ENCODE measurements at places on chromosomes 11 and 22.

DNA sequence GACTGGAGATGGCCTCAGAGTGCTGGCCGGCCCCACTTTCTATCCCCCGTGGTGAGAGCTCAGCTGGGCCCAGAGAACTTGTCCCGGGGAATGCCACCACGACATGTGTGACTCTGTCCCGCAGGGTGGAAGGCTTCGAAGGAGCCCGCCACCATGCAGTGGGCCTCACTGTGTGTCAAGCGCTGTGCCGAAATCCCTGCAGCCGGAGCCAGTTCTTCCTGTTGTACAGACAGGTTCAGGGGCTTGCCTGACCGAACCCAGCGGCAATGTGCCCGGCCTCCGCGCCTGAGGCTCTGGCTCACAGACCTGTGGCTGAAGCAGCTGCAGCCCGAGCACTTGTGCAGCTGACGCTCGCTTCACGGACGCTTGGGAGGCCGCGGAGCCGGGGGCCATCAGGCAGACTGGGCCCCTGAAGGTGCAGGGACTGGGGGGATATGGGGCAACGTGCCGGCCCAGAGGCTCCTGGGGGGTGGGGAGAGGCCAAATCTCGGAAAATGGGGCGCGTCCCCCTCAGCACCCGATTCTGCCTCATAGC lies 650 bp downstream of the PPM1F start:
- peak; percentile 63 for DNase-seq

DNA sequence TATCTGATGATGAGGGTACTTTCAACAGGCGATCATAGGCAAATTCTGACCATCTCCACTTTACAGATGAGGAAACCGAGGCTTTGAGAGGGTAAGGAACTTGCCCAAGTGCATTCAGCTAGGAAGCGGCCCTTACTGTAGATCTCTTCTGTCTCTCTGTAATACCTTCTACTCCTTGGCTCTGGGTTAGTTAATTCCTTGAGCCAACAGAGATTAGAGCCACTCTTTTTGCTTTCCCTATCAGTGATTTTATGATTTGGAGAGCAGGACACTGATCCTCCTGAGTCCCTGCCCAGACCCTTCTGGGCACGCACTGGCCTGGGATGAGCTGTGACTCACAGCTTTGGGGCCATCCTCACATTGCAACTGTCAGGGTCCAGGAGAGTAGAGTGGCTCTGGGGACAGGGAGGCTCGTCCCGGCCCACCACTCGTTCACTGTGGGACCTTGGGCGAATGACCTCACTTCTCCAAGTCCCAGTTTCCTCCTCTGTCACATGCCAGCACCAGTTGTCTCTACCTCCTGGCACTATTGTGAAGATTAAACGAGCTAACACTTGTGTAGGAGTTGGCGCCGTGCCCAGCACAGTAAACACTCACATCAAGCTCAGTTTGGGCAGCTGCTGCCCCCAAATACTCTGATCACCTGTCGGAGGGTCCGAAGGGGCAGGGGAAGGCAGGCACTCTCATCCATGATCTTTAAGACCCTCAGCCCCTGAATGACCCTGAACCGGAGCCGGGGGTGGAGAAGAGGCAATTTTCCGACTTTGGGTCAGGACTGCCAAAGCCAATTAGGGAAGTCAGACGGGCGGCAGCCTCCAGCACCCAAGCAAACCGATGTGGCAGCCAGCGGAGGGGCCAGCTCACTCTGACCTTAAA lies 235.0 kb downstream of the MIAT start:
- peak; percentile 14 for DNase-seq

- DNase-seq = no peak
Observed at GRCh38 chr22:25453058-25453457, 111.4 kb upstream of the GRK3 start.

DNA sequence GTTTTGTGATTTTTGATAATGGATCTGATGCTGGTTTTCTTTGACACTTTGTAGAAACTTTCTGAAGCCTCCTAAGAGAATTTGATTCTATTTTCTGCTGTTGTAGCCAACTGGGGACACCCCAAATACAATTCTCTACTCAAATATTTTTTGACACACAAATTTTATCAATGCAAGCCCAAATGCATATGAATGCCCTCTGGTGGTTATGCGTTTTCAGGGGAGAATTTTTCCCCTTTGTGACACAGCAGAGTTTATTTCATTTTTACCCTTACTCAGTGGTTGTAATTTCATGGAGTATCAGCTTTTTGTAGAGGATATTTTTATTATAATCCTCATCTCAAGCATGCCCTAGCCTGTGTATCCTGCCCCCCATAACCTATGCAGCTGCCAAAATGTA lies 44.7 kb upstream of the MTMR2 start:
- DNase-seq = peak; percentile 41

- no peak for DNase-seq
Observed at GRCh38 chr11:93028960-93029522, 59.6 kb downstream of the MTNR1B start.

GRCh38 chr11:125069796-125070195 lies 6.7 kb downstream of the SLC37A2 start:
- no peak for DNase-seq

DNA sequence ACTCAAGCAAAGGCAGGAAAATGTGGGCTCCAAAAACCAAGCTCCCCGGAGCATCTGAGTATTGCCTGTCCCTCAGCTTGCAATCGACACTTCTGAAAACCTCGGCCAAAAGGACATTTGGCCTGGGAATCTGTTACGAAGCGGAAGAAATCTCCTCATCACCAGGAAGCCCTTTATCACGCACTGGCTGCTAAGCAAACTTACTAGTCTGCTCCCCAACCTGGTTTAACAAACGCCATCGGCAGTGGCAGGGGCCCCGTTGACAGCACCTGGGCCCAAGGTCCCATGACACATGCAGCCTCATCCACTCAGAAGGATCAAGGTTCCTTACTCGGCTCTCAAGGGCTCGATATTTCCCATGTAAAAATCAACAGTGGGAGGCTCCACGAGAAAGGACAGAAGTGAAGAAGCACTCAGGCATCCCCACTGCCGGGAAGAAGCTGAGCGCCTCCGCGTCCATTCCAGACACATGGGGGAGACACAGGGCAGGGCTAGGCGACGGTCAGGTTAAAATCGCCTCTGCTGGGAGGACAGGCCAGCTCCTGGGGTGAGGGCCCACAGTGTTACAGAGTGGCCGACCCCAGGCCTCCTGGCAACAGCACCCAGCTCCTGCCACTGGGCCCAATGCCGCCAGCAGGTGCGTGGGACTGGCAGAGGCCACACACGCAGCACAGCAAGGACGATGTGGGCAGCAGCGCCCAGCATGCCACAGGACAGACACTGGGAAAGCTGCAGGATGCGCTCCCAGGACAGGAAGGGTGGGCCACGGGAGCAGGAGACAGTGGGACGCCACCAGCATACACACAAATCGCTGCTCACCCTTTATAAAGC lies 27.1 kb downstream of the BRD1 start:
- DNase-seq = no peak

- DNase-seq = peak; percentile 92
Observed at GRCh38 chr11:64007629-64008282, 21.5 kb downstream of the OTUB1 start.

- peak; percentile 89 for DNase-seq
Observed at GRCh38 chr11:36564376-36565030, 3.3 kb upstream of the RAG1 start.

DNA sequence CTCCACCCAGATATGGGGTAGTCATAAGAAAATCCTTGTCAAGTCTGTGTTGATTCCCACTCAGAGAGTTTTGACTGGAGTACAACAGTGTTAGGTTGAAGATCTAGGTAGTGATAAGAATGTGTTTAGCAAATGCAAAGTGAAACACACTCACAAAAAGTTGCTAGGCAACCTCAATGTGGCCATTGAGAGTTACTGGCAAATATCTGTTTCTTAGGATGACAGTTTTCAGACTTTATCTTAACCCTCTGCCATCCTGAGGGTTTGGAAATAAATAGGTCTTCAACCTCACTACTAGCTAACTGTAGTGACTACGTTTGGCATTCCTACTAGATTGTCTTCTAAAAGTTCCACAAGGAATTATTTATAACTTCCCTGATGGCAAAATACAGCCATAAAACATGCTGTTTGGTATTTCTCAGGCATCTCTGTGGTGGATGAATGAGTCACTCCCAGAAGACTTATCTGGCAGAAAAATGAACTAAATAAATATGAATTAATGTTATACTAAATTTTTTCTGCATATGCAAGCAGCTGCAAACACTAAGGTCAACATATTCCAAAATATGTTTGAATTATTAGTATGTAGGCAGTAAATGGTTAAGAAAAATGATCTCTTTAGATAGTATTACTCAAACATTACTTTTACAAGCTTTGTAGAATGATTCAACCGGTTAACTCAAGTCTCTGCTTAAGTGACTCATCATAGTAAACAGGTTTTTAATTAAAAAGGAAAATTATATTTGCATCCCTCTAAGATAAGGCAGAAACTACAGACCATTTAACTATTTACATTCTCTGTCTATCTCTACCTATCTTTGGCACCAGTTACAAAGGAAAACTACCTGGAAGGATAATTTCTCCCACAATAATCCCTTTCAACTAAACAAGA lies 17.1 kb upstream of the SYTL2 start:
- DNase-seq = peak; percentile 35

DNA sequence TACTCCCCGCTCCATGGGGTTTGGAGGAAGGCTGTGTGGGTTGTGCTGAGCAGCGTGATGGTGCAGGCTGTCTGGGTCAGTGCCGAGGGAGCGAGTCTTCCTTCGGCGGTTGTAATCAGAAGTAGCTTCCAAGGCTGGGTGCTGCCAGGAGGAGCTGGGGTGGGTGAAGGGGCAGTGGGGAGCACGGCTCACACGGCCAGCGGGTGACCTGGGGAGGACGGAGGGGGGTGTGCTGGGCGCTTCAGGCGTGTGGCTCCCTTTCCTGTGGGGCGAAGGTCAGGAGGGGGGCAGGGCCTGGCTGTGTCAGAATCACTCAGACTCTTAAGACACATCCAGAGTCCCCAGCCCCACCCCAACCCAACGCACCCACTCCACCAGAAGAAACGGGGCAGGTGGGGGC lies 60.2 kb downstream of the LRP5 start:
- no peak for DNase-seq

DNA sequence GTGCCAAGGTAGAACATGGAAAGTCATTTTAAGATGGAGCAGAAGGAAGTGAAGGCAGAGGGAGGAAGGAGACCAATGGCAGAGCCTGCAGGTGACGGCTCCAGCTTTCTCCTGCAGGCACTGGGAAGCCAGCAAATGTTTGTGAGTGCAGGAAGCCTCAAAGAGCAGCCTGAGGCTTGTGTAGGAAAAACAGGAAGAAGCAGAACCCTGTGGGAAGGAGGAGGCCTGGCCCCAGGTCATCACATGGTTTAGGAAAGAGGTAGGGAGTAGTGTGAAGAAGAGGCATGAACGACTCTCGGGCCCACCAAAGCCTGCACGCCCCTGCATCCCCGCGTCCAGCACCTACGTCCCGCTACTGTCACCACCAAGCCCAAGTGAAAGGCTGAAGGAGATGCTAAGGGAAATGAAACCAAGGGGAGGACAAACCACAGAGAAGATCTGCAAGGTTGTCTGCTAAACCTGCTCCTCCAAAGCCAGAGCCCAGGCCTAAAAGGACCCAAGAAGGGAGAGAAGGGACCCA lies 151.5 kb downstream of the CHST1 start:
- DNase-seq = no peak

GRCh38 chr11:76232026-76232665 lies 25.8 kb upstream of the WNT11 start:
- no peak for DNase-seq

GRCh38 chr11:65789230-65790103 lies 2.6 kb downstream of the OVOL1 start:
- no peak for DNase-seq

DNA sequence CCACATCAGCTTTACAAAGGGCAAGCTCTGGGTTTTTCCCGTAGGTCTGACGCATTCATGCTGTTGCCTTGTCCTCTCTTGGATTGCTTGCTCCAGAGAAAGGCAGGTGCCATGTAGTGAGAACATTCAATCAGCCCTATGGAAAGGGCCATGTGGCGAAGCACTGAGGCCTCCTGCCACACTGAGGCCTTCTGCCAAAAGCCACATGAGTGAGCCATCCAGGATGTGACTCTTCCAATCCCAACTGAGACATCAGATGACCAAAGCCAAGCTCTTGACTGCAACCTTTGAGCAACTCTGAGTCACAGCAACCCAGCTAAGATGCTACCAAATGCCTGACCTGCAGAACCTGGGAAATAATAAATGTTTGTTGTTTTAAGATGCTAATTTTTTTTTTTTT lies 9.0 kb upstream of the PANX3 start:
- no peak for DNase-seq

DNA sequence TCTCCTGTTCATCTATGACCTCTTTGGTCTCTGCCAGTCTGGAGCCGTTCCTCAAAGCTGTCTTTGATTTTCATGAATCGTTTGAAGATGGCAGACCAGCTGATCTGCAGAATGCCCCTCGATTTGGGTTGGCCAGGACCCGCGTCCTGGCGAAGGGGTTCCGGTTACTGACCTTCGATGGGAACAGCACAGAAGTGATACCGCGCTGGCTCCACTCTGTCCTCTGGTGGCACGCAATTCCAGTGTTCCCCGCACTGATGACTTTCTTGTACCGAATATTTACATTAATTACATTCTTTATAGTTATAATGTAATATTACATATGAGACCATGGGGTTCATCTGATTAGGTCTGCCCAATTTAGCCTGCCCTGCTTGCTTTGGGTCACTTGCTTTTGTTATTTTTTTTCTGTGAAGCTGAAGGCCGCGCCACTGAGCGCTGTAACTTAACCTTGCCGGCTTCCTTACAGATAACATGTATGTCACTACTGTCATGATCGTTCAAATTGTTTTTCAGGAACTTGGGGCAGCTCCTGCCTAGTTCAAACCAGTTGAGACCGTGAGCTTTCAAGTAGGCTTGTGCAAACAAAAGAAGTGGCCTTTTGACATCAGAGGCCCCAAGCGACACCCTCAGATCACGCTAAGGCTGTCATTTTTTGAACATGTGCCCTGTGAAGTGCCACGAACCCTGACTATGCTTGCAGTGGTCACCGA lies 4.1 kb upstream of the USP18 start:
- DNase-seq = peak; percentile 14

DNA sequence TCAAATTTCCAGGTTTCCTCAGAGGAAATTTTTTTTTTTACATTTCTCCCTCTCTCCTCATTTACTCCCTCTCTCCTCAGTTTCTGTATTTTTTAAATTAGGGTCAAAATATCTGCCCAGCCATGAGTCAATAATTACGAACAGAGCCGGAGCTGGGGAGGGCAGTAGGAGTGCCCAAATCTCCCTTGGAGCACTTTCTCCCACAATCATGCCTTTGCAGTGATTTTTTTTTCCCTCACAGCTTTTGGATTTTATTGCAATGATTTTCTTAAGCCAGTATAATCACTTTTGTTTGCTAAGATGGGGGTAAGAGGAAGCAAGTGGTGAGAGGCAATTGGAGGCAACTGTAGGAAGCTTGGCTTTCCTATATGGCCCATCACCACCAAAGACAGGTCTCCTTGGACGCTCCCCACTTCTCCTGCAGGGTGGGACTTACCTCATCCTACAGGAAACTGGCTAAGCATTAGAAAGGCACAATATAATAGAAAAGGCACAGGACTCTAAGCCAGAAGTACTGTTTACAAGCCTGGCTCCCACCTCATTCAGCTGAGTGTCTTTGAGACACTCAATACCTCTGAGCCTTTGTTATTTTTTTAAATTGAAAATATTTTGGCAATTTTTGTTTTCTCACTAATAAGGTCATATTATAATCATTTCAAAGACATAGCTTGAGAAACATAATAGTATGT lies 192.6 kb upstream of the PITPNB start:
- no peak for DNase-seq

GRCh38 chr22:46813816-46814597 lies 51.6 kb downstream of the TBC1D22A start:
- no peak for DNase-seq

GRCh38 chr11:125350206-125351032 lies 145.6 kb downstream of the FEZ1 start:
- no peak for DNase-seq

GRCh38 chr22:17436981-17437412 lies 67.7 kb downstream of the CECR2 start:
- no peak for DNase-seq
